ENCODE measurements at places on chromosomes 4 and X. TPM values are rescaled to one million over a fixed set of nuclear protein-coding genes. Genes with fewer than 3 reads are reported as not detected.

The PGAM4 gene
- not detected for total RNA-seq

The MND1 gene
- total RNA-seq: 0.70 TPM

The TRPC5OS gene
- total RNA-seq: not detected

The MSN gene
- total RNA-seq: 340 TPM

The SMIM10L2A gene
- total RNA-seq: 3.3 TPM

The PGRMC1 gene
- total RNA-seq: 15.8 TPM

The HS3ST1 gene
- total RNA-seq: not detected

The LANCL3 gene
- 0.70 TPM for total RNA-seq

The NR3C2 gene
- total RNA-seq: 33.5 TPM

The AMBN gene
- not detected for total RNA-seq

The FABP2 gene
- not detected for total RNA-seq

The DUX4 gene
- not detected for total RNA-seq

The SPANXN2 gene
- total RNA-seq: not detected

The PAGE1 gene
- not detected for total RNA-seq

The PDHA2 gene
- total RNA-seq: not detected

The OPRPN gene
- total RNA-seq: not detected
